Activated CD4-positive, alpha-beta T cell treated with anti-CD3 and anti-CD28 coated beads, Interleukin-2, Interleukin-6, amounts not matched to agents 100 ng/mL and 50 ng/mL, durations not matched to agents 16 hours and 8 hours (primary cell): ENCODE measurements at places on chromosomes 12 and 14.

- DNase-seq = no peak
These were observed 15.9 kb downstream of the ZNF641 start for GRCh38 chr12:48334808-48335207.

- no peak for DNase-seq
These were observed 398.3 kb downstream of the AEBP2 start for GRCh38 chr12:19837543-19837942.

DNA sequence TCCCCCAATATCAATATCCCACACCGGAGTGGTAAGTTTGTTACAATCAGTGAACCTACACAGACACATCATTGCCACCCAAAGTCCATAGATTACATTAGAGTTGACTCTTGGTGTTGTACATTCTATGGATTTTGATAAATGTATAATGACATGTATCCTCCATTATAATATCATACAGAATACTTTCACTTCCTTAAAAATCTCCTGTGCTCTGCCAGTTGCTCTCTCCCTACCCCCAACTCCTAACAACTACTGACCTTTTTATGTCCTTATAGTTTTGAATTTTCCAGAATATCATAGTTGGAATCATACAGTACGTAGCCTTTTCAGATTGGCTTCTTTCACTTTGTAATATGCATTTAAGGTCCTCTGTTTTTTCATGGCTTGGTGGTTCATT is 48.4 kb downstream of the SLC4A8 start:
- DNase-seq = no peak

GRCh38 chr12:104785886-104786285 is 172.2 kb downstream of the SLC41A2 start:
- no peak for DNase-seq

DNA sequence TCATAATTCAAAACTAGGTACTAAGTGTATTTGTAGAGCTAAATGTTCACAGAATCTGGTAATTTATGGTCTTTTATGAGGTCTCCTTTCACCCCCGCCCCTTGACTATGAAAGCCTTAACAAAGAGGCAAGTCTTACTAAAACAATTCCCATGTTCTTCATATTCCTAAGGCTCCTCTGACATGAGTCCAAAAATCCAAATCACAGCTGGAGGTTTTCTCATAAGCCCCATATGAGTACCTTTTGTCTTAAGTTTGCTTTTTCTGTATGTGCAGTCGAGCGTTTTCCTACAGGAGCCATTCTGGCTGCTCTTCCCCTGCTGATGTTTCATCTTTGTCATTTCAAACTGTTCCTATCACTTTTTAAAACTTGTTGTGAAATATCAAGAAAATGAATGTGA is 55.2 kb downstream of the SIX1 start:
- DNase-seq = no peak

GRCh38 chr12:28177461-28177860 is 12.8 kb upstream of the CCDC91 start:
- DNase-seq = no peak

DNA sequence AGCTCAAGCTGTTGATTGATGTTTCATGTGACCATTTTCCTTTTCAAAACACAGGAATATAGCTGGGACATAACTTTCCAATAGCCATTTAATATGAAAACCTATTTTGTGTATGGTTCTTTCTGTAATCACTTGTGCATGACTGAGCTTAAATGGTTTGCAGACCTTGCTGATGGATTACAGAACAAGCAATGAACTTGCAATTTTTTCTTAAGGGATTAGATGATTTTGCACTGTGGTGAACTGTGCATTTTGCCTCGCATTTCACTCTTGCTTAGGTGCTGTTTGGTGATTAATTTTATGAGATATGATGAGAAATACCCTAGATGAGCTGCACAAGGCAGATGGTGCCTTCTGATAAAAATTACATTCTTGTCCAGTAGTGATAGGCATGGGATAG is 419.0 kb upstream of the FBXO33 start:
- no peak for DNase-seq

- no peak for DNase-seq
These were observed 601.4 kb downstream of the C12orf50 start for GRCh38 chr12:87427770-87428169.

DNA sequence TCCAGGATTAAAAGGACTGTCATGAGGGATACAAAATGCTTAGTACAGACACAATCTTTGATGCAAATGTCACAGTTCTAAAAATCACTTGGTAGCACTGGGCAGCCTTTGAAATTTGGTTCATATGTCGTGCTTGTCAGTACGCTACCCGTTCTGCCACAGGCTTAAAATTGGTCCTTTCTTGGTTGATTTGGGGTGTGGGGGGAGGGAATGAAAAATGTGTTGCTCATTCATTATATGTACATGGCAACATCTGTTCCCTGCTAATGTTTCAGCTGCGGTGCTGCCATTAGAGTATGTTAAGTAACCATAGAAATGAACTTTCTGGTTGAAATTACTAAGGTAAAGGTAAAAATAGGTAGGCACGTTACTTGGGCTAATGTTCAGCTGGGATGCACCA is 155.4 kb upstream of the ARHGAP5 start:
- no peak for DNase-seq

DNA sequence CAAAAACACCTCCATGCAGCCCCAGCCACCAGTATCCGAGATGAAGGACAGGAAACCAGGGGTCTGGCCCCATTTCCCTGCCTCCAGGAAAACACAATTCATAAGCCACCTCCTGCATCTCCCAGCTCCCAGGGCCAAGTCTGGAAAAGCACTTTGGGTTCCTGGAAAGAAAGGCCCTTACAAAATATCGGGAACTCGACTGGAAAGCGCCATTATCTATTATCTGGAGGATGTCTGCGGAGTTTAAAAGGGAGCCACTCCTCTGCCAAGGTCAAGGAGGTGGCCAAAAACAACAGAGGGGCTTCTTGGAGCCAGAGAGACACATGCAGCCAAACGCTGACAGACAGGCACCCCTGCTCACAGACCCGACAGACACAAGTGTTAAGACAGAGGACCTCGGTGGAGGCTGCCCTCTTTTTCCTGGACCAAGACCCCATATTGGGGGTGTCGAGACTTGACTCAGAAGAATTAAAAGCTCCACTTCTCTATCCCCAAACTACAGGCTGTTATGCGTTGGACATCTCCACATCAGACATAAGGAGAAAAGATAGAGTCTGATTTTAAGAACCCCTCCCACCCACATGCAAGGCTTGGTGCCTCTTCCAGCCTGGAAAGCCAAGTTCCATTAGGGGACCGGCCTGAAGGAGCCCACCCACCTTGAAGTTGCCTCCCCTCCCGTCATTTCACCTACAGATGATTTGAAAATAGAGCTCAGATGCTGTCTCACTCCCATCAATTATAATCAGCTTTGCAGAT is 9.6 kb downstream of the ACTN1 start:
- DNase-seq = no peak

DNA sequence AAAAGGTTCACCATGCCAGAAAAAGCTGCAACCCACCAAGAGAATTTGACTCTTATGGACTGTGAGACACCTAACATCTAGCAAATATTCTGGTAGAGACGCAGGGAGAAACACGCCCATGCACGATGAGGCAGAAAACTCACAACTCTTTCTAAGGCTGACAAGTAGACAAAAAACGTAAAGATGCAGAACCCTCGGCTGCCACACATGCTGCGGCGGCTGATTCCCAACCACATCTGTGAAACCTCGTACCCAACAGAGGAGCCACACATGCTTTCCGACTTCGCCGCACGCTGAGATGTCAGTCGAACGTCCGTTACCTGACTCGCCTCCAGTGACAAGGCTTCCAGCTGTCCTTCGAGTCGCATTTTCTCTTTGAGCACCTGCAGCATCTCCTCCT is 21.8 kb downstream of the GOLGA3 start:
- peak; percentile 12 for DNase-seq

- DNase-seq = no peak
These were observed 43.7 kb downstream of the MYRFL start for GRCh38 chr12:69868695-69869094.

DNA sequence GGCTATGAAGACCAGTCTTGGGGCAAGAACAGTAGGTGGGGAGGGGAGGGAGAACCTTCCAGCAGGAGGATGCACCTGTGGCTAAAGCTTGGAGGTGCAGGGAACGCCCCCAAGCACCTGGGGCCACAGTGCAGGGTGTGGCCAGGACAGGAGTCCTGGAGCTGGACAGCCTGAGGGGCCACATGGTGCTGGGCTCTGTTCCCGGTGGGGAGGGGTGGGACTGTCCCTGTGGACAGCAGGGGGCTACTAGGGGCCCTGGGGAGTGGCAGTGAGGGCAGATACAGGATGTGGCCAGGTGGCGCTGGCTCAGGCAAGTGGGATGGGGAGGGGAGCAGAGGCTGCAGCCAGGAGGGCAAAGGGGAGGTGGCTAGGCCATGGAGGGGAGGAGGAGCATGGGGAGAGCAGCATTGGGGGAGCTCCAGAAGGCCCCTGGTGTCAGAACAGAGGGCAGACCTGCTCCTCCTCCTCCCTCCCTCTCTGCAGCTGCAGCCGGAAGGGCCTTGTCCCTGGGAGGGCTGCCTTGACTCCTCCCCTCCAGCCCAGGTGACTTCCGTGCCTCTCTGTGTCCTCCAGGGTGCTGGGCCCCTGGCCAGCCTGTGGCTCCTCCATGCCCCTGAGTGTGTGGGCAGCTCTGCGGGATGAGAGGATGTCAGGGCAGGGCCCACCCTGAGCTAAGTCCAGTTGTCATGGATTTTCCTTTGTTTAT is 68.4 kb upstream of the DLK1 start:
- DNase-seq = no peak

DNA sequence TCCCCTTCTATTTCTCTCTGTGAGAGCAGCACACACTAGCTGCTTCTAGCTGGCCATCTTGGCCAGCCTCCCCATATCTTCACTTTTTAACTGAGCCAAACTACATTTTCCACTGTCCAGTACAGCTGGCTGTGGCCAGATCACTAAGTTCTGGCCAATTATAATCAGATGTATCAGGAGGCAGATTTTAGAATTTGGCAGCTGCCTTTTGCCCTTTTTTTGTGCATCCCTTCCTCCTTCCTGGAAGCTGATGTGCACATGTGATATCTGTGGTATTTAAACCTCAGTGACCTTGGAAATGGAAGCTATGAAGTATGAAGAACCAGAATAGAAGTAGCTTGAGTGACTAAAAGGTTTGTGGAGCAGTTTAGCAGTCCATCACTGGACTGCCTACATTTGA is 49.8 kb upstream of the ANO6 start:
- DNase-seq = no peak

DNA sequence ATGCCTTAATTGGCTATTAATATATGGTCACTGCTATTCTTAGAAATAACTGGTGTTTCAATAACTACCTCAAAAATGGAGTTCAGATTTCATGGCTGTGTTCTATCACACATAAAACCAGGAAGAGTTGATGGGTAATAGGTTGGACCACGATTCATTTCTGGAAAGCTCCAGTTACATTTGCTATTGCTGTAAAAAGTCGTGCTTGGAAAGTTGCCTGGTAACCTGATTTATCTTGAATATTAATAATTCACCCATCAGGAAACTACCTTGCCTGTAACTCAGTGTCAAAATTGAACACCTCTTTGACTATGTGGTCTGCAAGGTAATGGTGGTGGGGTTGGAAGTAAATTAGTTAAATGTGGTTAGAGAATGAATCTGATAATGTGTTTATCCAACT is 104.7 kb upstream of the IFNG-AS1 start:
- DNase-seq = no peak

DNA sequence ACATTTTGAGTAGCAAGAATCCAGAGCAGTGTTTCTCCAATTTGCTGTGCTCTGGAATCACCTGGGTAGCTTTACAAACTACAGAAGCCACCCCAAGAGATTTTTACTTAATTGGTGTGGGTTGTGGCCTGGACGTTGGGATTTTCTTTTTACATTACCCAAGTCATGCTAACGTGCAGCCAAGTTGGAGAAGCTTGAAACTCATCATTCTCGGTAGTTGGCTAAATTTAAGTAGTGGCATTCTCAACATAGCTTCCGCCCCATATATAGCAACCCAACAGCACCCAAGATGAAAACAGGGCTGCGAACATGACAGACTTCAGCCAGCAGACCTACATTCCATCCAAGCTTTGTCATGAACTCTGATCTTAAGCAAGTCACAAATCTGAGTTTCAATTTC is 25.0 kb downstream of the DAD1 start:
- peak; percentile 51 for DNase-seq

- DNase-seq = no peak
These were observed at the start of gene TRPV4 for GRCh38 chr12:109833307-109834189. TRPV4 (minus strand) TSS chr12:109833398; CDS start chr12:109814796, 18,602 bp downstream.

DNA sequence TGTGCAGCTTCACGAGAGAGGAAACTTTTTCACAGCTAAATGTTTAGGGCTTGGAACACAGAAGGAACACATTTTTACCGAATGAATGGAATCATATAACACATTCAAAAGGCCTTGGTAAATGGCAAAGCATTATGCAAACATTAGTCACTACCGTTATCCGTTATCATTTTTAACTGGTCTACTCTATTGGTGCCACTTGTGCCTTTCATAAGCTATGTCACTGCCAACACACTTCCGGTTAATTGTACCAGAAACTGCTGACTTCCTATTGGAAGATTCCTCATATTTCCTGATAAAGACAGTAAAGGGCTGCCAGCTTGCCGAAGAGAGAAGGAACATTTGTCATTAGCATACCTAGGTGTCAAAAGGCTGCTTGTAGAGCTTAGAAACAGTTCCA is 169.2 kb downstream of the APAF1 start:
- DNase-seq = no peak

DNA sequence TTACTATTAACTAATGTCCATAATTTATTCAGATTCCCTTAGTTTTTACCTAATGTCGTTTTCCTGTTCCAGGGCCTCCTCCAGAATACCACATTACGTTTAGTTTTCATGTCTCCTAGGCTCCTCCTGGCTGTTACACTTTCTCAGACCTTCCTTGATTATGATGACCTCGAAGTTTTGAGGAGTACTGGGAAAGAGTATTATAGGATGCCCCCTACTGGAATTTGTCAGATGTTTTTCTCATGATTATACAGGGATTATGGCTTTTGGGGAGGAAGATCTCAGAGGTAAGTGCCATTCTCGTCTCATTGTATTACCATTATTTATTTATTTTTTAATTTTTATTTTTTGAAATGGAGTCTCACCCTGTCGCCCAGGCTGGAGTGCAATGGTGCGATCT is 17.7 kb upstream of the C1S start:
- DNase-seq = peak; percentile 8

GRCh38 chr14:29545714-29546113 is 381.9 kb downstream of the PRKD1 start:
- DNase-seq = no peak

GRCh38 chr12:42846782-42847181 is 257.2 kb upstream of the PRICKLE1 start:
- DNase-seq = no peak

DNA sequence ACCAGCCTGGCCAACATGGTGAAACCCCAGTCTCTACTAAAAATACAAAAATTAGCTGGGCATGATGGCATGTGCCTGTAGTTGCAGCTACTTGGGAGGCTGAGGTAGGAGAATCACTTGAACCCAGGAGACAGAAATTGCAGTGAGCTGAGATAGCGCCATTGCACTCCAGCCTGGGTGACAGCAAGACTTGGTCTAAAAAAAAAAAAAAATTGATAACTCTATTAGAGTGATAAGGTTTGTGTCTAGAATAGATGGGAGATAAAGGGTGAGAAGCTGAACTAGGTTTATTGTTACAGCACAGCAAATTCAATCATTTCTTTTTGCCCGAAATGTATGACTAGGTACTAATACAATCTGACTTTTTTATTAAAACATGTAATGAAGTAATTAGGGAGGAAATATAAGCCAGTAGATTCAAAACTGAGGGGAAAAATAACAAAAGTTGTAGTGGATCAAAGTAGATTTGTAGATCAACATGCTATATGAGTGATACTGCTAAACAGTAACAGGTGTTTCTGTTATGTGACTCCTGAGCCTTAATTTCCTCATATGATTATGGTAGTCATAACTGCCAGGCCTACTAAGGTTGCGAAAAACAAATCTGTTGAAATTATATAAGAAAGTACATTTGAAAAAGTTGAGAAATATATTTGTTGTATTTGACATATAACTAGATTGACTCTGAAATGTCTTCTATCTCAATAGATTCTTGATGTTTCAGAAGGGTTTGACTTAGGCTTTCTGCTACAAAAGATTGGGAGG is 83.6 kb downstream of the WNK1 start:
- DNase-seq = no peak
